ENCODE measurements at places on chromosomes 1 and 21. TPM values are rescaled to one million over a fixed set of nuclear protein-coding genes. Genes with fewer than 3 reads are reported as not detected.

The SLC30A10 gene
- total RNA-seq, result not detected

The ADGRL2 gene
- total RNA-seq, result not detected

The ACKR1 gene
- not detected for total RNA-seq

The CNKSR1 gene
- total RNA-seq, result 3.4 TPM

DNA sequence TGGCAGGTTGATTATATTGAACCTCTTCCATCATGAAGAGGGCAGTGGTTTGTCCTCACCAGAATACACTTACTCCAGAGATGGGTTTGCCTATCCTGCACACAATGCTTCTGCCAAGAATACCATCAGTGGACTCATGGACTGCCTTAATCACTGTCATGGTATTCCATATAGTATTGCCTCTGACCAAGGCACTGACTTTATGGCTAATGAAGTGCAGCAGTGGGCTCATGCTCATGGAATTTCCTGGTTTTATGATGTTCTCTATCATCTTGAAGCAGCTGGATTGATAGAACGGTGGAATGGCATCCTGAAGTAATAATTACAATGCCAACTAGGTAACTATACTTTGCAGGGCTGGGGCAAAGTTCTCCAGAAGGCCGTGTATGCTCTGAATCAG lies 16.6 kb upstream of the GBP6 start:
- DNase-seq, result no peak
